Gastroesophageal sphincter (tissue), 4 donors: ENCODE measurements at places on chromosomes 6 and 20. TPM values are rescaled to one million over a fixed set of nuclear protein-coding genes. Genes with fewer than 3 reads are reported as not detected.

ALDH5A1 gene
- total RNA-seq, result 3.1 TPM

CST1 gene
- total RNA-seq, result not detected

TGM2 gene
- 163 TPM for total RNA-seq

UTRN gene
- total RNA-seq, result 95.9 TPM

DNA sequence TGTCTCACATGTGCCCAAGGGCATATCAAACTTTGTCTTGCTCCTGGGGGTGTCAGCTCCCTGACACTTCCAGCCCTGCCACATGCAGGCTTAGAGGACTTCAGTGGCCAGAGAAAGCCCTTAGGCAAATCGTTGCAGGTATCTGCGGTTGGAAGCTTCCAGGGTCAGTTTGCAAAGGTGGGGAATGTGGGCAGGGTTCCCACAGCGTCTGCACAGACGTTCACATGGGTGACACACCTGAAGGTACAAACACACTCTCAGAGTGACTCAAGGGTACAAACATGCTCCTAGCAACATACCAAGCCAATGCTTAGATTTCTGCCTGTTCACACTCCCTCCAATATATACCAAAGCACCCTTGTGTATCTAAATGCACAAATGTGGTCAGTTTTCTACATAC, 30.0 kb downstream of the VSTM2L start:
- ATAC-seq, result no peak

DNA sequence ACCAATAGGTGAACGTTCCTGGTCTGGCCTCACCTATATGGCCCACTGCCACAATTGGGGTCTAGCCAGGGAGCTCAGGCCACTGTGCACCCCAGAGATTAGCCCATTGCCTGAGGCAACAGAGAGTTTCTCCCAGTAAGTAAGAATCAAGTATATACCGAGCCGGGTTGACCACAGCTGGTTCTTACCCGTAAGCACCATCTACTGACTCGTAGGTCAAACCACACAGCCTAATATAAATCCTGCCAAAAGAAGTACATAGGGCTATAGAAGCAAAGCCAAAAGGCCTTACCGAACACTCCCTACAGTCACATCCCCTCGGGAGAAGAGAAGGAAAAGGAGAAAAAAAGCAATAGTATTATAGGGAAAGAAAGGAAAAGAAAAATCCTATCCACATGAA, 463.6 kb upstream of the GJE1 start:
- ATAC-seq, result no peak

DNA sequence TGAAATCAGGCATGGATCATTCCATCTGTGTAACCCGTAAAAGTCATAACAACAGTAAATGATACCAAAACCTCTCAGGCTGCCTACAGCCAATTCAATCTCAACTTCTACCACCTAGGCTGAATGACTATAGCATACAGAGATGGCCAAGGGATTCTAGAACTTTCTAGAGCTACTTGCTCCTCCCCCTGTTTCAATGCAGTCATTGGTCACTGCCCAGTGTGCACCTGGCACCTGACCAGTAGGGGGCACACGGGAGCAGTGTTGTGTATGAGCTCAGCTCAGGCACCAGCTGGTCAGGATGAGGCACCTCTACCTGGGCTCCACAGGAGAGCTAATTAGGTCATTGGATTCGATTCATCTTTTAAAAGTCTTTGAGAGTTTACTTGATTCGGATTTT, 86.2 kb downstream of the PLEKHG1 start:
- no peak for ATAC-seq

DNA sequence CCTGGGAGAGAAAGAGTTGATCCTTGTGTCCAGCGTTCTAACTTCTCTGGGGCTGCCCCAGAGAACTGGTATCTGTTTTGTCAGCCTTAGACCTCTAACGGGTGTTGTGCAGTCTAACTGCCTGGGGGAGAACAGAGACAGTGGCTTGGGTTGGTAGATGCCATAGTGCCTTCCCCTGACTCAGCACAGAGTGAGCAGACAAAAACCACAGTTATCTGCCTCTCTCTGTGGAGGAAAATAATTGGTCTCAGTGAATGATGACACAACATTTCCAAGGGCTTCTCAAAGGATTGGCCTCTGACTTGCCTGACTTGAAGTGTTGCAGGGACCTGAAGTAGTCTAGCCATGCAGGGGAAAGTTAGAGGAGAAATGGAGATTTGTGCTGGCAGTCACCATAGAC, 226.2 kb upstream of the MAN1A1 start:
- ATAC-seq, result no peak

- no peak for ATAC-seq
These were observed 87.4 kb downstream of the ZHX3 start for GRCh38 chr20:41230136-41230535.
